ENCODE measurements at places on chromosomes 2 and 18. TPM values are rescaled to one million over a fixed set of nuclear protein-coding genes. Genes with fewer than 3 reads are reported as not detected.

DNA sequence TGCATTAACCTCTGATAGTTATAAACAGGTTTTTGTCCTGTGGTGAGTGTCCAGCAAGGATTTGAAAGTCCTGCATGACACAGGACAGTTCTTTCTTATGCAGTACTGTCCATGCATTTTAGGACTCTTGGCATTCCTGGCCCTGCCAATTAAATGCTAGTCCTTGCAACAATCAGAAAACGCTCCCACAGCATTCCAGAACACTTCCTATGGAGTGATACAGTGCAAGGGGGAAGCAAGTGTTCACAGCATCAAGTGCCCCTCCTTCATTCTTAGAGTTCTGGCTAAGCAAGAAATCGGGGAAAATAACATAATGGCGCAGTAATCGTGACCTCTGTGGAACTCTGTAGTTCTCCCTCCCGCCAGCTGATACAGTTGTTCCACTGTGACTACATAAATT is 62.9 kb downstream of the ARHGAP28 start:
- DNase-seq: no peak

- DNase-seq: no peak
Measured at GRCh38 chr2:137925599-137925998, 38.7 kb upstream of the HNMT start.

ICOS gene
- not detected for total RNA-seq

DNA sequence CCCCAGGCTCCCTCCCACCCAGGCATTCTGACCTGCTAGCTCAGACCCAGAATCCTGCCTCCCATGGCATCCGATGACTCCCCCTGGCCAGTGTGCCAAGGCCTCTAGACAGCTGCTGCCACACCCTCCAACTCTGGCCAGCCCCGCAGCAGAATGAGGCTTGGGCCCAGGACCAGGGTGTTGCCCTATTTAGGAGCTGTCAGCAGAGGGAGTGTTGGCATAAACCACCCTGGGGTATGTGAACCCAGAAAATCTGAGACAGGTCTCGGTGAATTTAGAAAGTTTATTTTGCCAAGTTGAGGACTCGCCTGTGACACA is 134.3 kb downstream of the KLHL29 start:
- DNase-seq: no peak

CNRIP1 gene
- 8.0 TPM for total RNA-seq

DNA sequence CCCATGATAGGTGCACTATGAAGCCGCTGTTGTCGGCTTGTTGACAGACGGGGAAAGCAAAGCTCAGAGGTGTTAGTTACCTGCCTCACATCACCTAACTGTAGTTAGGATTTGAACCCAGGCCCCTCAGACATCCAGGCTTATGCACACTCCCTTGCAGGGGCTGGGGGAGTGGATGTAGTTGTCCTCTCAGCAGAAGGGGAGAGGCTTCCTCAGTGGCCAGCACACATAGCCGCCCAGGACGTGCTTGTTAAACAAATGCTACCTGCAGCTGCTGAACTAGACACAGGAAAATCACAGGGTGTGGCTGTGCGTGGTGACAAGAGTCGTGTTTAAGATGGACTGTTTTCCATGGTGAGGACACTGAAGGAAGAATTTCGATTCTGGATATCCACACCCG is 39.2 kb downstream of the GREB1 start:
- no peak for DNase-seq

DGUOK gene
- total RNA-seq: 21.9 TPM

PNKD gene
- total RNA-seq: 75.4 TPM

DNA sequence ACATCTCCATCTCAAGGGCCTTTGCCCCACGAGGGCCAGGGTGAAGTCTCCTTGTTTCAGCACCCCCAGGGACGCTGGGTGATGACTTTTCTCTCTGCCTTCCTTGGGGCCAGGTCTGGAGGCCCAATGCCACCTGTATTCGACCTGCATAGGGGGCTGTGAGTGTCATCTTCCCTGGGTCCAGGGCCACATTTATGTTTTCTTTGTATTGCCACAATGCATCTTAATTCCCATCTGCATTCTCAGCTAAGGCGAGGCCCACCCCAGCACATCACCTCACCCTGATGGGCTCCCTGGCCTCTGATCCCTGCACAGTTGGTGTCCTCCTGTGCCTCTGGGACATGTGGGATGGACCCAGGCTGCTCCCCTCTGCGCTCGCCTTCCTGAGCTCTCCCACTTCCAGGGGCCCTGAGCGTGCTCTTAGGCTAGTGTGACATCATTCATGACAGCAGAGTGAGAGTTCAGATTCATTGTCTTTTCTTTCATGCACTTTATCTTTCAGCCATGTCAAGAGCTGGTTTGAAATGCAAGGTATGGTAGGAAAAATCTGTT is 122.0 kb upstream of the COPS8 start:
- no peak for DNase-seq

DNA sequence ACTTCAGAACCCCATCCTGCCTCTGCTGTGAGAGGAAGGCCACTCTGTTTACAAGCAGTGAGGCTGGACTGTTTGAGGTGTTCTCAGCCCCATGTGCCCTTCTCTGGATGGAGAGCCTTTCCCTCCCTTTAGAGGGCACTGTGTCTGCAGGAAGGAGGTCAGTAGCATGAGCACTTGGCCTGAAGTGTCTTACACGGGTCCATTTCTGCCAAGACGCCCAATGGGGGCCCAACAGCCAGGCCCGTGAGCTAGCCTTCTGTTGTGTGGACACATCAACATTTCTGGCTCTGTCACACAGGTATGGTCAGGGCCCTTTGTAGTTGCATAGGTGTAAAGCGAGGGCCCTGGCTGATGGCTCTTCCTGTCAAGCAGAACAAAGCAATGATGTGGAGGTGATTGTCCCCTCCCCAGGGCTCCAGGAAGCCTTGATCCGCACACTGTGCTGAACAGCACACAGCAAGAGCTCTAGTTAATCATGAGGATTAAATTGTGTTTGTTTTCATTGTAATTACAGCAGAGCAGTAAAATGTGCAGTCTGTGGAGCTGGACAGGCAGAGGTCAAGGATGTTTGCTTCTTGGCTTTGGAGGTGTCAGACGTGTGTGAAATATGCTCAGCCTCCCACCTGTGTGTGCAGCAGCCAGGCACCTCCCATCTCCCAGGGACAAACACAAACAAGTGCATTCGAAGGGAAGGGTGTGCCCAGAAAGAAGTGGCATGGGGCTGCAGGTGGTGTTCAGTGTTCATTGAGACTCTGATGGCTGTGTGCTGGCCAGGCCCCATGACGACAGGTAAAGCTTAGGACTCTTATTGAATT is 132.1 kb downstream of the SH3RF3 start:
- no peak for DNase-seq

DNA sequence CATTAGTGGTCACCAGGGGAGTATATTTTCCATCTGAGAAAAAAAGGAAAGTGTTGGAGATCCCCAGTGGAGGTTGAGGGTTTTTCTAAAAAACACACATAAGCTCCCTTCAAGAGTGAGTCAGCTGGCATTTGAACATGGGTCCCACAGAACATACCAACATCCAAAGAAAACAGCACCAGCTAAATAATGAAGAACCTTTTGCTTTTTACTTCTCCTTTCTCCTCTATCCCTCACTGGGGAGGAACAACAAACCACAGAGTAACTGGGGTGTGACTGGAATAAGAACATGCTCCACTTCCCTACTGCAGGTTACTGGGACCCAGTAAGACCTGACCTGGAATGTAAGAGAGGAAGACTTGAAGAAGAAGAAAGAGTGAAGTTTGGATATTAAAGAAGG is 56.5 kb upstream of the RAPH1 start:
- no peak for DNase-seq

- DNase-seq: no peak
Measured at GRCh38 chr2:6820903-6821584, 44.7 kb downstream of the CMPK2 start.

- no peak for DNase-seq
Measured at GRCh38 chr2:55604027-55604565, 13.3 kb downstream of the PPP4R3B start.

GRCh38 chr18:2606335-2606734 is 35.0 kb downstream of the NDC80 start:
- no peak for DNase-seq

DNA sequence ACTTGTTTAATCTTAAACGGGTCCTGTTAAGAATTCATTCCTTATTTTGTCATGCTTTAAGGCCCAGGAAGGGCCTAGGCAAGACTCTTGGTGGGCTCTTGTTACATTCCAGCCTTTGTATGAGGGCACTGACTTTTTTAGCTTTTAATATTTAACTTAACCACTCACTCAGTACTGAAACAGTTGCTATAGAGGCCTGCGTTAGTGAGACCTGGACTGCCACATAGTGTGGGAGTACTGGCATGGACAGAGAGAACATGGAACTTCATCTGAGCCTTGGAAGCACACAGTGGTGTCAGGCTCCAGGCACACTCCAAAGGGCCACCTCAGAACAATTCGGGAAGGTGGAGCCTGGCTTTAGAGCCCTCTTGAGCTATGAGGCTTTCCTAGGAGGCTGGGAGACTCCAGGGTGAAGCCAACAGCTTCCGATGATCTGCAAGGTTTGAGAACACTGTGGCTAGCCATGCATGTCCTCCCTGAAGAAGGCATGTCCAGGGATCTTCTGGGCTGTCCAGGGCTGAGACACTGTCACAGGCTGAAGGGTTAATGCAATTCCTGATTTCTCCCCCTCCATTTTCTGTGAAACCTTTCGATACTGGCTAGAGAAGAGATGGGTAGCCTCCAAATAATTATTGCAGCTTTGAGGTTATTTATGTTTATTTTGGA is 155.4 kb upstream of the ACAA2 start:
- DNase-seq: no peak

LBH gene
- 200 TPM for total RNA-seq

MYO3B gene
- total RNA-seq: 0.05 TPM

CHRND gene
- total RNA-seq: not detected

CCDC150 gene
- 0.66 TPM for total RNA-seq

Data from left ventricle myocardium inferior (tissue), 1 donor.